ENCODE measurements at places on chromosomes 12 and 14. TPM values are rescaled to one million over a fixed set of nuclear protein-coding genes. Genes with fewer than 3 reads are reported as not detected.
A peak's percentile ranks its signal among the peaks of the same experiment; 100 is the strongest.

- no peaks in the 10 kb centered on the region for H3K27me3 ChIP-seq
- no peaks in the 10 kb centered on the region for H3K36me3 ChIP-seq
- H3K4me3 ChIP-seq: no peak overlapping the region
- DNase-seq: no peak
Measured at GRCh38 chr14:81889529-81889928, 355.9 kb upstream of the SEL1L start.

Gene PIWIL1
- 0.02 TPM for polyA plus RNA-seq

Gene MANSC4
- polyA plus RNA-seq: not detected

DNA sequence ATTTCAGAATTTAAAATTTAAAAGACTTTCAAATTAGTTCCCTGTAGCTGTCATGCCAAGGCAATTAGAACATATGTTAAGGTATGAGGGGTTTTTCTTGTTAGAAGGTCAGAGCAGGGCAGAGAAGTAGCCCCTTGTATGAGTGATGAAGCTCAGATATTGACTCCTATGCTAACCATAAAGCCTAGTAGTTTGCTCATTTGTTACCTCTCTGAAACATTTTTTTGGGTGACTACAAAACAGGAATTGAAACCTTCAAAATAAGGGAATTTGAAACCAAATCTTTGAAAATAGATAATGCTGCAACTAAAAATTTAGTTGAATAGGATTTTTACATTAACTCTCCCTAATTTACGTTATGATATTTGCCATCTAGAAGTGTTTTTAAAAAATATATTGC, 333.5 kb downstream of the NAV3 start:
- H3K36me3 ChIP-seq: no peaks in the 10 kb centered on the region
- no peaks in the 10 kb centered on the region for H3K27me3 ChIP-seq
- no peak overlapping the region for H3K4me3 ChIP-seq
- H3K27ac ChIP-seq: no peak overlapping the region
- DNase-seq: no peak

GRCh38 chr12:113016796-113017195, 38.5 kb downstream of the OAS2 start:
- DNase-seq: no peak
- H3K36me3 ChIP-seq: no peaks in the 10 kb centered on the region
- no peaks in the 10 kb centered on the region for H3K27me3 ChIP-seq
- no peak overlapping the region for H3K4me3 ChIP-seq

Gene PTGDR
- polyA plus RNA-seq: 0.83 TPM

Gene HCAR2
- polyA plus RNA-seq: not detected

- no peak for DNase-seq
- no peaks in the 10 kb centered on the region for H3K4me1 ChIP-seq
- no peaks in the 10 kb centered on the region for H3K27me3 ChIP-seq
Measured at GRCh38 chr12:12803186-12803585, 10.0 kb upstream of the DDX47 start.

GRCh38 chr12:94126067-94126466, 22.3 kb upstream of the PLXNC1 start:
- DNase-seq: no peak
- H3K4me3 ChIP-seq: no peak overlapping the region
- H3K27me3 ChIP-seq: no peaks in the 10 kb centered on the region
- no peaks in the 10 kb centered on the region for H3K36me3 ChIP-seq
- no peak overlapping the region for H3K27ac ChIP-seq

GRCh38 chr12:121448771-121449315, 48.9 kb downstream of the RNF34 start:
- no peak for DNase-seq
- no peak overlapping the region for H3K27ac ChIP-seq
- H3K27me3 ChIP-seq: no peaks in the 10 kb centered on the region
- no peak overlapping the region for H3K4me3 ChIP-seq
- H3K36me3 ChIP-seq: peaks cover 29% of the 10 kb centered on the region

Gene MFAP5
- polyA plus RNA-seq: 0.46 TPM

Gene SDR9C7
- polyA plus RNA-seq: not detected

GRCh38 chr12:2998789-2999264, 39.6 kb downstream of the TEAD4 start:
- H3K27me3 ChIP-seq: no peaks in the 10 kb centered on the region
- peak overlapping the region; percentile 32 for H3K4me3 ChIP-seq

- no peaks in the 10 kb centered on the region for H3K27me3 ChIP-seq
- no peak overlapping the region for H3K4me3 ChIP-seq
- no peaks in the 10 kb centered on the region for H3K36me3 ChIP-seq
Measured at GRCh38 chr12:123278101-123278627, 6.5 kb upstream of the CDK2AP1 start.

Gene TAS2R7
- not detected for polyA plus RNA-seq

- peaks cover 86% of the 10 kb centered on the region for H3K27me3 ChIP-seq
- no peak for DNase-seq
- H3K4me3 ChIP-seq: peak within 1 kb of the TSS; percentile 70
Measured at GRCh38 chr12:130162267-130162666, at the start of gene FZD10. Gene FZD10 (plus strand): TSS chr12:130162464. CDS start chr12:130162943, 479 bp downstream.

- no peaks in the 10 kb centered on the region for H3K4me1 ChIP-seq
- H3K27me3 ChIP-seq: no peaks in the 10 kb centered on the region
- H3K27ac ChIP-seq: no peak overlapping the region
Measured at GRCh38 chr14:76597387-76597786, 163.9 kb upstream of the VASH1 start.

DNA sequence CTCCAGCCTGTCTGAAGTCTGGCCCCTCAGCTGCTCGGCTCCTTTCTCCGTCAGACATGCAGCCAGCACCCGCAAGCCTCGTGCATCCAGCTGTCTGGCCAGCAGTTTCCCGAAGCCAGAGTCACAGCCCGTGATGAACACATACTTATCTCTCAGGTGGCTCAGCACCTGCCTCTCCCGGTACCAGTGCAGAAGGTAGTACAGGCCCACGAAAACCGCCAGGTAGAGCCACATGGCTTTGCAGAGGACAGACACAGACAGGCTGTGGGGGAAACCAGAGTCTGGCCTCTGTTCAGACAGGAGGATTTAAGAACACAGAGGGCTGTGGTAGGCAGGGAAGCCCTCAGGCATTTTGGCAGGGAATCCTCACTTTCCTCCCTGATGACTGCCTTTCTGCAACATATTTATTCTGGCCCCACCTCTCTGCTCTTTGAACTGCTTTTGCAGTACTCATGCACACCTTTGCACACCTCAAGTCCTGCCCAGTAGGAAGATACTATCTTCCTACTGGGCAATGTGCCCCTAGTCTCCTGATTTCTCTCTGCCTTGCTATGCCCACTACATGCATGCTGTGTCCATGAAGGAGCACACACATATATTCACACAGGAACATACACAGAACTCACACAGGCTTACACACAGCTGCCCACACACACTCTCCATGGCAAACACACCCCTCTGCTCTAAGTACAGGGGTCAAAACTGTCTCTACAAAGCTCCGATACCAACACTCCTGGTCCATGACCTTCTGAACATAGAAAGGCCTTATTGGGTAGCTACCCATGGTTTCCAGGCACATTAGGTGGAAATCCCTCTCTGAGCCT, at the start of gene RDH16:
Gene RDH16 (minus strand): TSS at position 380 of the 824 bp plus-strand sequence. CDS start 146 bp downstream, at position 234.
- no peak within 1 kb of the TSS for H3K4me3 ChIP-seq
- no peaks in the 10 kb centered on the region for H3K27me3 ChIP-seq
- no peaks in the 10 kb centered on the region for H3K36me3 ChIP-seq
- no peak within 1 kb of the TSS for H3K27ac ChIP-seq
- no peaks in the 10 kb centered on the region for H3K4me1 ChIP-seq

Gene ZNF740
- 8.2 TPM for polyA plus RNA-seq

Gene CLEC4A
- 0.44 TPM for polyA plus RNA-seq

GRCh38 chr12:131138638-131139362, 185.1 kb downstream of the ADGRD1 start:
- no peaks in the 10 kb centered on the region for H3K4me1 ChIP-seq
- no peak for DNase-seq
- no peak overlapping the region for H3K4me3 ChIP-seq
- no peaks in the 10 kb centered on the region for H3K36me3 ChIP-seq

GRCh38 chr12:18470251-18470650, 208.9 kb downstream of the PIK3C2G start:
- no peaks in the 10 kb centered on the region for H3K27me3 ChIP-seq
- H3K4me1 ChIP-seq: no peaks in the 10 kb centered on the region
- H3K36me3 ChIP-seq: no peaks in the 10 kb centered on the region
- no peak for DNase-seq

Gene KRT78
- polyA plus RNA-seq: not detected

GRCh38 chr14:61616524-61617185, 78.7 kb upstream of the HIF1A start:
- DNase-seq: no peak
- H3K4me1 ChIP-seq: no peaks in the 10 kb centered on the region
- H3K27me3 ChIP-seq: no peaks in the 10 kb centered on the region
- H3K4me3 ChIP-seq: no peak overlapping the region

Gene NR1H4
- polyA plus RNA-seq: not detected

- DNase-seq: no peak
- H3K27ac ChIP-seq: no peak overlapping the region
- H3K4me1 ChIP-seq: no peaks in the 10 kb centered on the region
- no peaks in the 10 kb centered on the region for H3K36me3 ChIP-seq
Measured at GRCh38 chr14:43937001-43937400, 570.1 kb downstream of the FSCB start.

DNA sequence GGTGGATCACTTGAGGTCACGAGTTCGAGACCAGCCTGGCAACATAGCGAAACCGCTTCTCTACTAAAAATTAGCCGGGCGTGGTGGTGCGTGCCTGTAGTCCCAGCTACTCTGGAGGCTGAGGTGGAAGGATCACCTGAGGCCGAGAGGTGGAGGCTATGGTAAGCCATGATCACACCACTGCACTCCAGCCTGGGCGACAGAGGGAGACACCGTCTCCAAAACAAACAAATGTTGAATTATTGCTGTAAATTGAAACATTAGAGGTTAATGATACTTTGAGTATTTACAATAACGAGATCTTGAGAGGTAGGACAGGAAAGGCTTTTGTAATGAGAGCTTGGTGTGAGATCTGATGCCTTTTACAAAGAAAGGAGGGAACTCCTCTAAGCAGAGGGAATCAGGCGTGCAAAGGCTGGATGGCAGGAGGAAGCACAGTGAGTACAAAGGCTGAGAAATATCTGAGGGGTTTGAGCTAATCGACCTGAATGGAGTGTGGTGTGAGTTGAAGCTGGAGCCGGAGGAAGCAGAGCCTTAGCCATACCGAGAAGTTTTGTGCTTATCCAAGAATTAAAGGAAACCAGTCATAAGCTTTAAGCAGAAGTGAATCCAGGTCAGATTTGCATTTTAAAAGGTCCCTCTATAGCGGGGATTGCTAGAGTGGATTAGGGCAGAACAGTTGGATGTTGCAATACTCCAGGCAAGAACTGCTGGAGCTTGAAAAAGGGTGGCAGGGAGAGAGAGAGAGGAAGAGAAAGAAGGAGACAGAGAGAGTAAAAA, 1.1 kb downstream of the RHNO1 start:
- no peak for DNase-seq
- peak overlapping the region; percentile 86 for H3K27ac ChIP-seq
- peaks cover 27% of the 10 kb centered on the region for H3K36me3 ChIP-seq
- peak overlapping the region; percentile 100 for H3K4me3 ChIP-seq

GRCh38 chr14:50920482-50921230, 23.6 kb downstream of the PYGL start:
- no peaks in the 10 kb centered on the region for H3K36me3 ChIP-seq
- H3K4me3 ChIP-seq: no peak overlapping the region
- H3K27me3 ChIP-seq: no peaks in the 10 kb centered on the region

Gene GALNT8
- 4.7 TPM for polyA plus RNA-seq

- H3K36me3 ChIP-seq: no peaks in the 10 kb centered on the region
- peak; percentile 87 for DNase-seq
- H3K4me3 ChIP-seq: no peak overlapping the region
- H3K27ac ChIP-seq: no peak overlapping the region
- no peaks in the 10 kb centered on the region for H3K4me1 ChIP-seq
Measured at GRCh38 chr12:47949441-47950341, 13.7 kb upstream of the TMEM106C start.

Gene HSPB8
- polyA plus RNA-seq: 28.2 TPM

DNA sequence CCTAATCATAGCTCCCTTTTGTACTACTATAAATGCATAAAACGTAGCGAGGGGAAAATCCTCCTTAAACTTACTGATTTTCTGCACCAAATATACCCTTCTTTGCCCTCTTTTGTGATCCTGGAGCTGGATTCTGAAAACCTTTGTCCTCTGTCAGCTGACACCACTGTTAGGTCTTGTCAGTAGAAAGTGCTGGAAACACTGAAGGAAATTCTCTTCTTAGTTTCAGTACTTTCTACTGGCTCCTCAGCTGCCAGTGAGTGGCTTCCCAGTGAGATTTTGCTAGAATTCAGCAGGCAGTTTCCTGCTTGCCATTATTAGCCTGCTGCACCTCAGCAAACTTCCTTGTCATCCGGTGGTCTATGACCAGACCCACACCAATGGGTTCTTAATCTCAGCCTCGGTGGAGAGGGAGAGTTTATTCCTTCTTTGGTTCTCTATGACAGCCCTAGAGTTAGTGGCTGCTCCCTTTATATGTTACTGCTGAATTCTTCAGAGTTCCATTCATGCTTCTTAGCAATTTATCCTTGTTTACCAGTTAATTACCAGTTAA, 476.2 kb downstream of the FSCB start:
- 0 out of 2 replicates have a peak overlapping the region, but pooled peaks have one; percentile 19 for H3K27ac ChIP-seq
- H3K4me1 ChIP-seq: no peaks in the 10 kb centered on the region
- H3K27me3 ChIP-seq: no peaks in the 10 kb centered on the region
- DNase-seq: no peak
- no peaks in the 10 kb centered on the region for H3K36me3 ChIP-seq
- H3K4me3 ChIP-seq: no peak overlapping the region

- no peaks in the 10 kb centered on the region for H3K4me1 ChIP-seq
- H3K4me3 ChIP-seq: no peak overlapping the region
- H3K36me3 ChIP-seq: peaks cover 4% of the 10 kb centered on the region
- H3K27ac ChIP-seq: no peak overlapping the region
Measured at GRCh38 chr14:105142651-105143450, 25.7 kb downstream of the JAG2 start.

Gene PIANP
- 6.3 TPM for polyA plus RNA-seq

Gene OR10AD1
- polyA plus RNA-seq: not detected

- DNase-seq: no peak
- no peaks in the 10 kb centered on the region for H3K27me3 ChIP-seq
- peaks cover 13% of the 10 kb centered on the region for H3K4me1 ChIP-seq
- no peaks in the 10 kb centered on the region for H3K36me3 ChIP-seq
- no peak overlapping the region for H3K27ac ChIP-seq
Measured at GRCh38 chr12:13105781-13106180, 2.3 kb upstream of the GSG1 start.

GRCh38 chr12:62006076-62006732, 254.0 kb upstream of the USP15 start:
- no peak for DNase-seq
- H3K27me3 ChIP-seq: no peaks in the 10 kb centered on the region
- no peak overlapping the region for H3K4me3 ChIP-seq
- H3K27ac ChIP-seq: no peak overlapping the region

Measured in H1 (cell line).